ENCODE measurements at places on chromosomes 7 and 10. TPM values are rescaled to one million over a fixed set of nuclear protein-coding genes. Genes with fewer than 3 reads are reported as not detected.

DNA sequence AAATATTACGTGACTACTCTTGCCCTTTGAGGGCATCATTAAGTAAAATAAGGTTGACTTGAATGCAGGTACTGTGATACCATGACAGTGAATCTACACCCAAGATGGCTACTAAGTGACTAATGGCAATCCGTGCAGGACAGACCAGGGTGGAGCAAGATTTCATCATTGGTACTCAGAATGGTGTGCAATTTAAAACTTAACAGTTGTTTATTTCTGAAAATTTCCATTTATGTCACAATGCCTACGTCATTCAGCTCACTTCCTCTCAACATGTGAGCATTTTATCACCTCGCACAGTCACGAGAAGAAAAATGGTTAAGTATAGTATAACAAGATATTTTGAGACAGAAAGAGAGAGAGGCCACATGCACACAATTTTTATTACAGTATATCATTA lies 50.3 kb upstream of the MET start:
- no peak for DNase-seq

GRCh38 chr10:77144656-77145055 lies 493.0 kb downstream of the KCNMA1 start:
- no peak for DNase-seq

The TEX36 gene
- total RNA-seq = not detected

The FEZF1 gene
- total RNA-seq = not detected

DNA sequence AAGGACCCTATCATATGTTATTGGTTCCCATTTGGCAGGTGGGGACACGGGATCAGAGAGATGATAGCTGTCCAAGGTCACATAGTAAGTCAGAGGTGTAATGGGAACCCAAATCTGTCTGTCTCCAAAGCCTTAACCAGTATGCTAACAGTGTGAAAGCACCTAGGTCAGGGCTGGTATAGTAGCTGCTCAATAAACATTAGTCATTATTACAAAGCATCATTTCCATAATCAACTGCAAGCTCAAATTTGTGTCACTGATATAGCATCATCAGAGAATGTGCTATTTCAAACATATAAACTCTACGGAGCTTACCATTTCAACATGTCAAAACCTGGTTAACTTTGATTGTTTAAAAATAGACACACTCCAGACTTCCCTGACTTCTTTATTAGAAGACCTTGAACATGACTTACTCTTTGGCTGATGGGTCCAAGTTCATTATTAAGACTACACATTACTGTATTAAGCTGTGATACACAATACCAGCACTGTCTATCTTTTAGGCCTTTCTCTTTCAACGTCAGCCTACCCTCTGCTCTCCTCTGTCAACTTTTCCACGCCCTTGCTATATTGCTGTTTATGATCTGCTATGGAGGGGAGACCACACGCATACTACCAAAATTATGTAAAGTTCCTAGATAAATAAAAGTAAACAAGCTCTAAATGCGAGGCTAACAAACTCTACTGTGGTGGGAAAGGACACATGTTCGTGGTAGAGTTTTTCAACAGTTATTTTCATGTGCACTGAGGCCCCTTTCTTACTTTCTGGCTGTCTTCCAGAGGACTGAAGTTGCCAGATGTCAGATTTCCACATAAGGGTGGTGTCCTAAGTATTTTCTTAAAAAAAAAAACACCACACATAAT lies 33.6 kb downstream of the DNMBP start:
- no peak for DNase-seq

GRCh38 chr10:63458177-63458576 lies 7.6 kb downstream of the JMJD1C start:
- DNase-seq = no peak

The H2BK1 gene
- not detected for total RNA-seq

The PPIF gene
- total RNA-seq = 54.4 TPM

DNA sequence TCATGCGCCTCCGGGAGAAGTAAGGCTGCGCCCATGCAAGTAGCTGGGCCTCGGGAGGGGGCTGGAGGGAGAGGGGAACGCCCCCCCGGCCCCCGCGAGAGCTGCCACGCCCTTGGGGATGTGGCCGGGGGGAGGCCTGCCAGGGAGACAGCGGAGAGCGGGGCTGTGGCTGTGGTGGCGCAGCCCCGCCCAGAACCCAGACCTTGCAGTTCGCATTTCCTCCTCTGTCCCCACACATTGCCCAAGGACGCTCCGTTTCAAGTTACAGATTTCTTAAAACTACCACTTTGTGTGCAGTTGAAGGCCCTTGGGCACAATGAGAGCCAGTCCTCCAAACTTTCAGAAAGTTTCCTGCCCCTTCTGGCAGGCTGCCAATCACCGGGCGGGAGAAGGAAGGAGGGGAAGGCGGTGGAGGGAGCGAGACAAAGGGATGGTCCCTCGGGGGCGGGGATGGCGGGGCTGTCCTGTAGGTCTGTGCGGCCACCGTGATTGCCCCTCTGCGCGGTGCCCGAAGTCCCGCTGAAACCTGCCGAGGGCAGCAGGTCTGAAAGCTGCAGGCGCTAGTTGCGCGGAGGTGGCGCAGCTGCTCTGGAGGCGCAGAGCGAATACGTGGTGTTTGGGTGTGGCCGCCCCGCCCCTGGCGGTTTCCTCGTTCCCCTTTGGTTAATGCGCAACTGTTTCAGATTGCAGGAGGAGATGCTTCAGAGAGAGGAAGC lies 2.1 kb downstream of the VIM start:
- DNase-seq = peak; percentile 91

The OGA gene
- total RNA-seq = 262 TPM

The OR2A7 gene
- total RNA-seq = 4.3 TPM

The ITPRID1 gene
- total RNA-seq = 4.6 TPM

GRCh38 chr7:73894733-73895551 lies 34.0 kb downstream of the TMEM270 start:
- DNase-seq = no peak

The ZNF398 gene
- total RNA-seq = 7.1 TPM

The NCOA4 gene
- 163 TPM for total RNA-seq

The BTBD16 gene
- not detected for total RNA-seq

GRCh38 chr10:5291501-5292195 lies 73.1 kb upstream of the UCN3 start:
- DNase-seq = no peak

GRCh38 chr10:49830846-49831245 lies 68.7 kb upstream of the OGDHL start:
- DNase-seq = no peak

DNA sequence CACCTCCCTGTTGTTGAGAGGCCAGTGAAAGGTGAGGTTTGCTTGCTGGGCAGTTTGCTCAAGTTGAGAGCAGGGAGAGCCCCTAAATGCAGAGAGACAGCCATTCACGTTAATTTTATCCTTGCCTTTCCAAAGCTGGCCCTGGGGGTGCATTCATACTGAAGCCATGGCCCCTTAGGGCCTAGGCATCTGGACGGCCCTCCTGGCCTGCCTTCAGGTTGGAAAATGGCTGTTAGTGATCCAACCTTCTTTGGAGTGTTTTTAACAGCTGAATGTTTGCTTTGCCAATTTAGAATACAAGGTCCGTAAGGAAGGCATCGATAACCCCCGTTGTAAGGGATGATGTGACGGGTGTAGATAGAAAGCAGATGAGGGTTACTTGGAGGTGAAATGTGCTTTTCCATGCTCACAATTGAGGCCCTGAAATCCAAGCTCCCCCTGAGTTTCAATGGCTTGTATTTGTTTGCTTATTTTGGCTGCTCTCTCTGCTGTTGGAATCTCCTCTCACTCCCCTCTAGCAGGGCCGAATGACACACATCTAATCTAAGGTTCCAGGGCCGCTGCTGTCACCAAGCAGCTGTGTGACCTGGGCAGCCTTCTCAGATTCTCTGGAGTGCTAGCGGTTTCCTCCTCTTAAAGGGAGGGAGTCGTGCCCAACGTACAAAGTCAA lies 171.6 kb upstream of the MKI67 start:
- DNase-seq = no peak

GRCh38 chr10:14009371-14010100 lies 321.2 kb downstream of the FRMD4A start:
- no peak for DNase-seq

The MEOX2 gene
- not detected for total RNA-seq

The FAM200A gene
- total RNA-seq = 8.3 TPM

DNA sequence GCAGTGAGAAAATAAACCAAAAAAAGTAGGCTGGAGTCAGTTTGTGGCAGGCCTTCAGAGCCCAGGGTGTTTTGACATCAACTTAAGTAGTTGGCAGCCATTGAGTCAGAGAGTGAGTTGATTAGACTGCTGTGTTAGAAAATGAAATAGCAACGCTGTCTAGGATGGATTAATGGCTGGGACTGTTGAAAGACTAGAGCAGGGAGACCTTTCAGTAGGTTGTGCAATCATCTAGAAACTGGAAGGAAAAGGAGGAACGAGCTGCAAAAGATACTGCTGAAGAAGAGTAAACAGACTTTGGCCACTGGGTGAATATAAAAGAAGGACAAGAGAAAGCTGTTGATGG lies 28.6 kb upstream of the TRIL start:
- no peak for DNase-seq

- no peak for DNase-seq
Measured at GRCh38 chr7:69418869-69419670, 179.2 kb upstream of the AUTS2 start.

The GIMAP4 gene
- total RNA-seq = 0.33 TPM

GRCh38 chr7:11557627-11558026 lies 274.4 kb downstream of the THSD7A start:
- peak; percentile 84 for DNase-seq

DNA sequence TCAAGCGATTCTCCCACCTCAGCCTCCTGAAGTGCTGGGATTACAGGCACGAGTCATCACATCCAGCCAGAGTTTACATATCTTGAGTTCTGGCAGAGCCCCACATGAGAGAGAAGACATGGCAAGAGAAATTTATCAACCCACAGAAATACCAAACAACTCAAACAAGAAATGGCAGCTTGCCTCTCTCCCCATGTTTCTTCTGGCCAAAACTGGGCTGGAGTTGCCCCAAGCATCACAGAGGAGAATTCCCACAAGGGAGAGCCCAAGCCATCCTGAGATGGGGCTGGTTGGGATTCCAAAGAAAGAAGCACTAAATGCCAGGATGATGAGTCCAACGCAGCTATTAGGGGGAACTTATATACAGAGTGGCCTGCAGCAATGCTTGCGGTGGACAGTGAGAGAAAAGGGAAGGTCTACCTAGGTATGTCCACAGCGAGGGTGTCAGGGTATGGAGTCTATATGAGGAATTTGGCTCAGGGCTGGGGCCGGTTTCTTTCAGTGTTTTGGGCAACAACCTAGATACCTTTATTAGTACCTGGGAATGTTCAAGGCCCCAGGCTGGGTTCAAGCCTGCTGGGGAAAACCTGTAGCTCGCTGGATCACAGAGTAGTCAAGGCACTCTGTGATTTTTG lies 14.5 kb upstream of the PAX4 start:
- no peak for DNase-seq

GRCh38 chr10:94027197-94027596 lies 33.5 kb downstream of the PLCE1 start:
- no peak for DNase-seq

The MCM10 gene
- 44.8 TPM for total RNA-seq

DNA sequence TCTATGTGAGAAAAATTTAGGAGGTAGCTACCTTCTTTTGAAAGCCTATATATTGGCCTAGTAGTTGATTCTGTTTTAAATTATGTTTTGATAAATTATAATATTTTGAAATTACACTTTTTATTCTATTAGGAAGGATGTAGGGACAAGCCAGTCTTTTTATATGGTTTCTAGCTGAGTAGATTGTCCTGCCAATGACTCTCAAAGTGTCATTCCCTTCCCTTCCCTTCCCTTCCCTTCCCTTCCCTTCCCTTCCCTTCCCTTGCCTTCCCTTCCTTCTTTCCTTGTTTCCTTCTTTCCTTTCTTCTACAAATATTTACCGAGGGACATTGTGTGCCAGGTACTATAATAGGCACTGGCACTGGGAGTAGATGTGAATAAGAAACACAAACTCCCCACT lies 99.7 kb upstream of the HDAC9 start:
- no peak for DNase-seq

DNA sequence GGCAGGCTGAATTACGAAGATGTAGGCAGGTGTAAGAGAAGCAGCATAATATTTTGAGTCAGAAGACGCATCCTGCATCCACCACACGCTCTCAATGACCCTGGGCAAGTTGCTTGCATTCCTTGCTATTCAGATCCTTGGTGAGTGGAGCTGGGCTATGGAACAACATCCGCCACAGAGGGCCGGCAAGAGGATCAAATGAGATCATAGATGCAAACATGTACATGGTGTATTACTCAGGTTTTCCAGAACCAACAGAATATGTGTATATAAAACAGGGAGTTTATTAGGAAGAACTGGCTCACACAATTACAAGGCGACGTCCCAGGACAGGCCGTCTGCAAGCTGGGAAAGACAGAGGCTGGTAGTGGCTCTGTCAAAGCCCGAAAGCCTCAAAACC lies 51.5 kb downstream of the ADAM12 start:
- no peak for DNase-seq

The GIMAP2 gene
- not detected for total RNA-seq

The CLEC2L gene
- total RNA-seq = 0.26 TPM

DNA sequence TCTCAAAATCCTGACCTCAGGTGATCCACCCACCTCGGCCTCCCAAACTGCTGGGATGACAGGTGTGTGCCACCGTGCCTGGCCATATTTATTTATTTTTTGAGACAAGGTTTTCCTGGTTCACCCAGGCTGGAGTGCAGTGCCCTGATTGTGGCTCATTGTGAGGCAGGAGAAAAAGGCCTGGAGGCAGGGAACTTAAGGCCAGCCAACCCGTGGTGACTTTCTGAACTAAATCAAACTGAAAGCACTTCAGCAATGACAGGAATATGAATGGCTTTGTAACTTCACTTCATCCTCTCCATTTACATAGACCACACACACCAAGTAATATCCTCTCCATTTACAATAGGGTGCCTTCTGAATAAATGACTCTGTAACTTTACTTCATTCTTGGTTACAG lies 124.4 kb downstream of the CCDC3 start:
- DNase-seq = no peak

GRCh38 chr7:42734568-42734967 lies 177.3 kb downstream of the C7orf25 start:
- no peak for DNase-seq

- DNase-seq = no peak
Measured at GRCh38 chr7:6422926-6423632, 24.7 kb downstream of the DAGLB start.

The FOXL3 gene
- not detected for total RNA-seq

DNA sequence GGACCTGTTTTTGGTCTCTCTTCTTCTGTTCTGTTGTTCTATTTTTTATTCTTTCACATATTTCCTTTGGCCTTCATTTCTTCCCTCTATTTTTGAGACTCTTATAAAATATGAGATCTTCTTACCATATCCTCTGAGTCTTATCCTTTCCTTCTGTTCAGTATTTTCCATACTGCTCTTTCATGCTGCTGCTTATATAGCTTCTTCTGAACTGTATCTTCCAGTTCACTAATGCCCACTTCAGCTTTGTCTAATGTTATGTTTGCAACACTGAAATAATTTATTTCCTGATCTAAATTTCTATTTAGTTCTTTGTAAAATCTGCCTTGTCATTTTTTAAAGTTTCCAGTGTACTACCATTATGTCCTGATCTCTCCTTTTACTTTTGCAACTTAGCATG lies 12.8 kb downstream of the TMEM168 start:
- DNase-seq = no peak

DNA sequence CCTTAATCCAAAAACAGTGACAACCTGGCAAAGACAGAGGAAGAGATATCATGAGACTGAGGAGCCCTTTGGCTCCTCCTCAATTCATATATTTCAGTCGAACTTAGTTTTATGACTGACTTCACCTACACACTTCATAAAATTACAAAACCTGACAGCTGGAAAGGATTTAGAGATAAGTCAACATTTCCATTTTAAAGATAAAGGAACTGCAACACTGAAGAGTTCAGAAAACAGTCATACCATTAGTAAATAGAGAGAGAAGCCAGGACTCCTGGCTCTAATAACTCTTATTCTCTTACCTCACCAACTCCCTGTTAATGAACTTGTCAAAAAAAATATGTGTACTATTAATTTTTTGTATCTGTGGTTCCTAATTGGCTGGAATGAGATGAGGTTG lies 141.0 kb upstream of the COL1A2 start:
- DNase-seq = no peak

Measured in endodermal cell (in vitro differentiated cells).